ELF-1 (cell line): ENCODE measurements at places on chromosomes 16 and 17.

GRCh38 chr16:46629331-46630219 lies 8.4 kb upstream of the SHCBP1 start:
- DNase-seq: peak; percentile 65

DNA sequence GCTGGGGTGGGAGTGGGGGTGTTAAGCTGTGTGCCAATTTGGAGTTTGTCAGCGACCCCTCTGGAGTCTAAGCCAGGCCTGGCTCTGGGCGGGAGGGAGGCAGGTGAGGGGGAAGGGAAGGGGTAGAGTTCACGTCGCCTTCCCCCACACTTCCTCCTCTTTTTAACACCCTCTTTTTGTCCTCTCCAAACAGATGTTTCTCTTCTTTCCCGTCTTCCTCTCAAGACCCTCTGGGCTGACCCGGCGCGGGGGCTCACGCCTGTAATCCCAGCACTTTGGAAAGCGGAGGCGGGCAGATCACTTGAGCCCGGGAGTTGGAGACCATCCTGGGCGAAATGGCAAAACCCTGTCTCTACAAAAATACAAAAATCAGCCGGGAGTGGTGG lies 3.3 kb downstream of the HOXB1 start:
- DNase-seq: peak; percentile 62

- no peak for DNase-seq
These were observed 137.4 kb downstream of the PARN start for GRCh38 chr16:14492614-14493013.

GRCh38 chr17:29571486-29571882 lies 3.0 kb downstream of the TP53I13 start:
- no peak for DNase-seq

GRCh38 chr16:53768167-53768566 lies 64.2 kb downstream of the FTO start:
- DNase-seq: no peak

GRCh38 chr17:44086364-44087311 lies 16.1 kb downstream of the G6PC3 start:
- DNase-seq: peak; percentile 82

DNA sequence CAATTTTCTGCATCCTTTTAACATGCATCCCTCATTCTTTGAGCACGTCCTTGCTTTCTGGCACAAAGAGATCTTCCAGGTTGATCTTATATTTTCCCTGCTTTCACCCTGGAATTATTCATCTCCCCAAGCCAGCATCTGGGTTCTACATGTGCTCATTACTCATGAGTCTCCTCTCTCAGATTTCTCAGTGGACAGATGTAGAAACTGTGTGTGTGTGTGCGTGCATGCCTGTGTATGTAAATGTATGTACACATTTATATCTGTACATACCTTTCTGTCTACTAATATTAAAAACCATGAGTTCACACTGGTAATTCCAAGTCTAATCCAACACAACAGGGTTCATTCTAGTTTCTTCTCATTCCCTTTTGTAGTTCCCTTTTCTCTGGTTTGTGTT lies 41.9 kb upstream of the NSRP1 start:
- no peak for DNase-seq

DNA sequence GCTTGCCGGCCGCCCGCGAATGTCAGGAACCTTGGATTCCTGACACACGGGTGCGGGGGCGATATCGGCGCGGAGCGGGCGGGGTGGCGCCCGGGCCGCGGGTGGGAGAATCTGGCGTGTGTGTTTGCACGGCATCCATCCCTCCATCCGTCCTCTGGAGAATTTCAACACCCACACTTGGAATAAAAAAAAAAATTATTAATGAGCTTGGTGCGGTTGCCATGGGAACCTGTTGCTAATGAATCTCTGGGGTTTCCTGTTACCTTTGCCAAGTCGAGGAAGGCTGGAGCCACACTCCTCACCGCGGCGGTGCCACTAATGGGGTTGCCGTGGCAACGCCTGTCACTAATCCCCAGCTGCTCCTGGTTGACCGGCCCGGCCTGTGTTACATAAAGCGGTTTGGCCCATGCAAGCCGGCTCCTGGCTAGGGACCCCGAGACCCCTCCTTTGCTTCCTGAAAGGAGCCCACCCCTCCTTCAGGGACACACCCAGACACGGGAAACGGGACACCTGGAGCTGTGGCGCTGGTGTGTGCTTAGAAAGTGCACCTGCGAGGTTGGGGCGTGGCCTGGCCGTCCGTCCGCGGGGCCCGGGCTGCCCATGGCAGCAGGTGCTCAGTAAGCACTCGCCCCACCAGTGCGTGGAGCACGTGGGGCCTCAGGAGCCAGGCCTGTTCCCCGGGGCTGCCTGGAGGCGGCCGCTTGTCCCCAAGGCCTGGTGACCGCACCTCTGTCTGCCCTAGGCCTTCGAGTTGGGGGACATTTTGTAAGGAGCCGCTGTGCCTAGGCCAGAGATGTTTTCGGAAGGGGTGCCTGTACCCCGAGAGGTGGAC lies 14.6 kb downstream of the CACNA1H start:
- no peak for DNase-seq

GRCh38 chr16:22946433-22946832 lies 132.5 kb downstream of the HS3ST2 start:
- no peak for DNase-seq

DNA sequence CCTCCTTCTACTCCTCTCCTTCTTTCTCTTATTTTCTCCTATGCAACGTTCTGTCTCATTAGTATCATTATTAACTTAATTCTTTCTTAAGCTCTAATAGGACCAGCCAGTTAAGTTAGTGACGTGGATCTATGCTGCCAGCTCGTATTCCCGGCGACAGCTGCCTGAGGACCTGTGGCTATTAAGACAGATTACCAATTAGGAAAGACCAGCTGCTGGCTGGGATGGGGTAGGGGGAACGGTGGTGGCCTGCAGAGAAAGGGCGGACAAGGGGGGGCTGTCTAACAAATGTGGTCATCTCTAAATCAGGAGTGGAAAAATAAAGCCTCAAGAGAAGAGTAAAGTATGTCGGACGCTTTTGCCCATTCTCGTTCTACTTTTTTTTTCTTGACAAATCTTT lies 770 bp upstream of the MYH3 start:
- no peak for DNase-seq

DNA sequence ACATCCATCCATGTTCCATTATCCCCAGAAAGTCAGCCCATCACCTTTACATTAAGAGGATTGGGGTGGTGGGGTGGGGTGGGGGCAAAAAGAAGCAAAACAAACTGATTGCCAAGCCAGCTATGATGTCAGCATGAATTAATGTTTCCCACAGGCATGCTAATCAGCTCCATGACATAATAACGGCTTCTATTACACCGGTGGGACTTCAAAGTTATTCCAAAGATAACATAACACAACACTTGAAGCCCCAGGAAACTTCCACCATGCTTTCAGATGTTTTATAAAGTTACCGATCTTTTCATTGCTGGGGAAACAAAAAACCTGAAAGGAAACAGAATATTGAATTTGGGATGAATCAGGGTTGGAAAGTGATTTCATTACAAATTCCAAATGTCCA lies 155.9 kb upstream of the IRX5 start:
- DNase-seq: no peak

DNA sequence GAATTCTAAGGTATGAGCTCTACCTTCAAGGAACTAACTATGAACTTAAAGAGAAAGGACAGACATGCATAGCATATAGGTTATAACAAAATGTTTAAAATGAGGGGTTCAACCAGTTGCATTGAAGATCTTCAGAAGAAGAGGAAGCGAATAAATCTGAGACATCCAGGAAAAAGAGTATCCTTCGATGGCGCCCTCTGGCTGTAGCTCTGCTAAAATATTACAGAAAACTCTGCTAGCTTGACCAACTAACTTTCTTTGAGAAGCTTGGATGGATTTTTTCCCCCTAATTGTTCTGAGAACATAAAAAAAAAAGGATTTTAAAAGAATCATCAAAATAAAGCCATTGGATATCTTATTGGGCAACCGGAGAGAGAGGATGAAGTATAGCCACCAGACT lies 659.9 kb upstream of the SOX9 start:
- DNase-seq: peak; percentile 17

GRCh38 chr17:50635982-50636803 lies 1.5 kb downstream of the ABCC3 start:
- no peak for DNase-seq

DNA sequence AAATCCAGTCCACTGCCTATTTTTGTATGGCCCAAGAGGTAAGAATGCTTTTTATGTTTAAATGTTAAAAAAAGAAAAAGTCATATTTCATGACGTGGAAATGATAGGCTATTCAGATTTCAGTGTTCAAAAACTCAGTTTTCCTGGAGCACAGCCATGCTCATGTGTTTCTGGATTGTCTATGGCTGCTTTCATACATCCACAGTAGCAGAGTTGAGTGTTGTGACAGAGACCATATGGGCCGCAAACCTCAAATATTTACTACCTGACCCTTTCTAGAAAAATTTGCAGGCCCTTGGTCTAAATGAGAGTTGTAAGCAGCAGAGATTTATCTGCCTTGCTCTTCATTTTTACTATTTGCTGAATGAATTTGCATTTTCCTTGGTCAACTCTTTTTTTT lies 264.1 kb downstream of the CBLN1 start:
- DNase-seq: no peak

DNA sequence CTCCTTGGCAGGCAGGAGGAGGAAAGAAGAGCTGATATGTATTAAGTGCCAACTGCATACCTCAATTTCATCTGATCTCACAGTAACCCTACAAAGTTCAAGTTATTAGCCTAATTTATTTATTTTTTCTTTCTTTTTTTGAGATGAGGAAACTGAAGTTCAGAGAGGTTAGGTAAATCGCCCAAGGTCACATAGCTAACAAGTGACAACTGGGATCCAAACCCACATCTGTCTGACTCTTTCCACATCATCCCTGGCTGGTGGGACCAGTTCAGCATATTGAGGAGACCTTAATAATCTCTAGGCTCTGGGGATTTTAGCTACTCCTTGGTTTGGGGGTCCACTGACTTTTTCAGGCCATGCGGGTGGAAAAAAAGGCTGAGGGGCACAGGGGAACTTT lies 60.9 kb downstream of the CYB5B start:
- DNase-seq: no peak

GRCh38 chr16:67093098-67093726 lies 16.5 kb upstream of the PHAF1 start:
- DNase-seq: no peak

- DNase-seq: no peak
These were observed 24.6 kb upstream of the GUCY2D start for GRCh38 chr17:7977805-7978204.

DNA sequence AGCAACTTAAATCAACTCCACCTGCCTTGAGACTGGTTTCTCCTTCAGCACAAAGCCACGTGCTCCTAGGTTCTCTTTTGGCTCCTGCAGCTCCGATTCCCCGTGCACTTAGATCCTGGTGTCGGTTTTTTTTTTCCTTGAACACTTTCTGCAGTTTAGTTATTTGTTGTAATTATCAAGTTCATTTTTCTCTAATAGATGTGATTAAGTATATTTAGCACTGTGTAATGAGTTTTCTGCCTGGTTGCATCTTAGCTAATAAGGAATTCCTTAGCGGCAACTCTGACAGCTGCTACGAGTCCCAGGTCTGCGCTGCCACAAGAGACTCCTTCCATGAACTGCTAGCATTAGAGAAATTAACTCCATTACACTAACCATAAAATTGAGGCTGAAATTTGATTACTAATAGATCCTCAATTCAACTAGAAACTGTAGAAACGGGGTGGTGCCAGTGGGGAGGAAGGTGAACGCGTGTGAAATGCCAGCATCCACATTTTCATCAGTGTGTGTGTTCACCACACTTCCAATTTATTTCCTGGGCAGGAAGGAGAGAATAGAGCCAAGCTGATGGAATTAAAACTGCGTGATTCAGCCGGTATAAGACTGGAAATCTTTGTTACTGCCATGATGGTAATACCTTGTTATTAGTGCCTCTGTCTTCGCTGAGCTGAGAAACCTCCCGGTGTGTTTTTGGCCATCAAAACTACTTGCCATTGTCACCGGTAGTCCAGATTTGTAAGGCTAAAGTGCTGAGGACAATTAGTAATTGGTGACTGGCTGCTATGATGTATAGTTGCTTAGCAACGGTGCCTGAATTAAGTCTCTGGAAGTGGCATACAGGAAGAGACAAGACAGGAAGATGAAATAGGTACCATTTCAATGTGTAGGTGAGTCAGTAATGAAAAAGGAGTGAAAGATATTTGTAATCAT lies 232.4 kb downstream of the IRX3 start:
- no peak for DNase-seq

GRCh38 chr17:81608605-81609004 lies 28.3 kb downstream of the NPLOC4 start:
- DNase-seq: no peak

DNA sequence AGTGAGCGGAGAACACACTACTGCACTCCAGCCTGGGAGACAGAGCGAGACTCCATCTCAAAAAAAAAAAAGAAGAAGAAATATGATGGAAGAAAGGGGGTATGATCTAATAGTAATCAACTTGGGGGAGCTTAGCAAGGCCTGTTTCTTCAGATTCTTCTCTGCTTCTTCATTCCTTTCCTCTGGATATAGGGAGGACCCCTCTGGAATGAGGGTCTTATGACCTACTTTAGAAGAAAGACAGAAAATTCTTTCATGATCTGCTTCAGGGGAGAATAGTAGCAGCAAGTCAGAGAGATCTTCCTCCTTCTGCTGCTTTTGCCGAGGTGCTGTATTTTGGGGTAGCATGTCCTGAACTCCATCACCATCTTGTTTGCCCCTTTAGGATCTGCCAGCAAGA lies 44.9 kb upstream of the ETV4 start:
- DNase-seq: no peak

DNA sequence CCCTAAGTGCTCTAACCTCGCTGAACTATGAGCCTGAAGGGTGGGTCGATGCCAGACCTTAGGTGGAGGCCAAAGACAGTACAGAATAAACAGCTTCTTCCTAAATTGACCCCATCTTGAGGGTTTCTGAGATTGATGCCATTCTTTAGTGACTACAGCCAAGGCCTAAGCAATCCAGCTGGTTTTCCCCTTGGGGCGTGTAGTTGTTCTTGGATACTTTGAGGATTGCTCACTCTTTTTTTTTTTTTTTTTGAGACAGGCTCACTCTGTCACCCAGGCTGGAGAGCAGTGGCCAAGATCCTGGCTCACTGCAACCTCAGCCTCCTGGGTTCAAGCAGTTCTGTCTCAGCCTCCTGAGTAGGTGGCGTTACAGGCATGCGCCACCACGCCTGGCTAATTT lies 2.0 kb downstream of the OVCA2 start:
- no peak for DNase-seq

GRCh38 chr16:80656711-80657150 lies 115.9 kb downstream of the DYNLRB2 start:
- no peak for DNase-seq
